ENCODE measurements at places on chromosomes 1 and 21.

- no peak for DNase-seq
Observed at GRCh38 chr1:85118751-85119150, 70.5 kb upstream of the MCOLN3 start.

DNA sequence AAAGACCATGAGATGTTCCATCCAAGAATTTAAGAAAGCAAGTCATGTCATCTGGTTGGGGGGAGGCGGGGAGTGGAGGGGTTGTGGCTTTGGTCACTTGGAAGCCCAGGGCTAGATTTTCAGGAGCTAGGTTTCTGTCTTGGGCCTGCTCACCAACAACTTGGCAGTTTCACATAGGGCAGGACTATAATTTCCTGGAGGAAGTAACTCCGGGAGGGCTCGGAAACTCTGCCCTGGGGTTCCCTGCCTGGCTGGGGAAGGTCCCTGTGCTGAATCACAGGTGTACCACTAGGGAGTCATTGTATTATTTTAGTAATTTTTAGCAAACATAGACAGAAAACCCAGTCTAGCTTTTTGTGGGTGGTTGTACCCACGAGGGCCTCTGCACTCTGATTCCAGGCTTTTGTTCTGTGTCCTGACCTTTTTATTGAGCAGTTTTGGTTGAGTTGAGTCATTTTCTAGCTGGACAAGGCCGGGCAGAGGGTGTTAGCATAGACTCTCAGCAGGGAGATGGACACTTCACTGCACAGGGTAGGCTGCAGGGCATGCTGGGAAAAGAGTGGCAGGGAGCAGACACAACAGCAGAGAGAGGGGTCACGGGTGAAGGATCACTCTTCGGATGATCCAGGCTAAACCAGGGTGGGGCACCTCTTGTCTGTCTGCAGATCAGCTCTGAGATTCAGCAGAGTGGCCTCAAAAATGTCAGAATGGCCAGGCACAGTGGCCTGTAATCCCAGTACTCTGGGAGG, 144.7 kb downstream of the GRIK3 start:
- no peak for DNase-seq

DNA sequence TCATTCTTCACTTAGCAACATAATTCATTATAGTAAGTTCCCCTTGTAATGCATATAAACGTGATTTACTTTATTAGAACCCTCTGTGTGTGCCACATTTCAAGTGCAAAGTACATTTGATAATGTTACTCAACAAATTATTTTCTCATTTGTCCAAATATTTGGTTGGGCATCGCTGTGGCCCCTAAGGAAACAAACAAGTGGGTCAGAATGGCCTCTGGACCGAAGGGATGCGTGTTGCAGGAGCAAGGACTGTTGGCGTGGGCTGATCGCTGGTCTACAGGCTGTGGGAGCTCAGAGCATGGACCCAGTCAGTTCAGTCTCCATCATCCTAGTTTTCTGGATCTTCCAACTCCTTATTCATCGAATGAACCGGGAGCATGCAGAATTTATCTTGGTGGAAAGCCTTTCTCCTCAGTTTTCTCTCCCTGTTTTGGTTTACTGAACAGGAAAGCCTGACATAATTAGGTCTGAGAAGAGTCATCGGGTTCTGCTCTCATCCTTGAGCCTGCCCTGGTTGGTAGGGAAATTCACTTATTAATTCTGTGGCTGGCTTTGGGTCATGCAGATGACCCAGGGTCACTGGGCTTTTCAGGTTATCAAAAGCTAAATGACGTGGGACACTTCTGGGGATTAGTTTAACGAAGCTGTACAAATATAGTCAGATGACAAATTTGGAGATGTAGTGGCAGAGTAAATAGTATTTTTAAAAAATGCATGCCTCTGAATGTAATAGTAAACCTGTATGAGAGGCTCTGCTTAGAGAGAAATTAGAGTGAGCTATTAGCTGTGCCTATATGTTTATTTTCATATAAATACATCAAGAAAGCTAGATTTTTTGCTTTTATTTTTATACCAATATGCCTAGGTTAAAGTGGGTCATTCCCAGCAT, 200.2 kb downstream of the SDCCAG8 start:
- DNase-seq, result no peak

DNA sequence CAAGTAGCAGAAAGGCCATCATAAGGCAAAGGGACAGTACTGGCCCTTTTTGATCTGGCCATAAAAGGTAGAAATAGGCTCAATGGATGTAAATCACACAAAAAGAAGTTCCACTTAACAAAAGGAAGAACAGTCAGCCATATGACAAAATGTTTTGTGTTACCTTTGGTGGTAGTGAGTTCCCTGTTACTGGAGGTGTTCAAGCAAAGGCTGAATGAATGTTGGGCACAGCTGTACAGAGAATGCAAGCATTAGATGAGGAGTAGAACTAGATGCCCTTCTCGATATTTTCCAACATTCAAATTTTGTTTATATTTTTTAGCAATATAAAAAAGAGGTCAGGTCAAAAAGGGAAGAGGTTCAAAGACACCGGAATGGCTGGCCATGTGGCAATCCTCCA, 20.0 kb downstream of the OLFML3 start:
- DNase-seq, result no peak

DNA sequence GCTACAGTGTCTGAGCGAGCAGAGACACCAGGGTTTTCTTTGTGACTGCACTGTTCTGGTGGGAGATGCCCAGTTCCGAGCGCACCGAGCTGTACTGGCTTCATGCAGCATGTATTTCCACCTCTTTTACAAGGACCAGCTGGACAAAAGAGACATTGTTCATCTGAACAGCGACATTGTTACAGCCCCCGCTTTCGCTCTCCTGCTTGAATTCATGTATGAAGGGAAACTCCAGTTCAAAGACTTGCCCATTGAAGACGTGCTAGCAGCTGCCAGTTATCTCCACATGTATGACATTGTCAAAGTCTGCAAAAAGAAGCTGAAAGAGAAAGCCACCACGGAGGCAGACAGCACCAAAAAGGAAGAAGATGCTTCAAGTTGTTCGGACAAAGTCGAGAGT, 2.7 kb downstream of the ZBTB18 start:
- DNase-seq, result no peak

Data from HuH-7 (cell line).